ENCODE measurements at places on chromosomes 1 and 21.
A peak's percentile ranks its signal among the peaks of the same experiment; 100 is the strongest.

DNA sequence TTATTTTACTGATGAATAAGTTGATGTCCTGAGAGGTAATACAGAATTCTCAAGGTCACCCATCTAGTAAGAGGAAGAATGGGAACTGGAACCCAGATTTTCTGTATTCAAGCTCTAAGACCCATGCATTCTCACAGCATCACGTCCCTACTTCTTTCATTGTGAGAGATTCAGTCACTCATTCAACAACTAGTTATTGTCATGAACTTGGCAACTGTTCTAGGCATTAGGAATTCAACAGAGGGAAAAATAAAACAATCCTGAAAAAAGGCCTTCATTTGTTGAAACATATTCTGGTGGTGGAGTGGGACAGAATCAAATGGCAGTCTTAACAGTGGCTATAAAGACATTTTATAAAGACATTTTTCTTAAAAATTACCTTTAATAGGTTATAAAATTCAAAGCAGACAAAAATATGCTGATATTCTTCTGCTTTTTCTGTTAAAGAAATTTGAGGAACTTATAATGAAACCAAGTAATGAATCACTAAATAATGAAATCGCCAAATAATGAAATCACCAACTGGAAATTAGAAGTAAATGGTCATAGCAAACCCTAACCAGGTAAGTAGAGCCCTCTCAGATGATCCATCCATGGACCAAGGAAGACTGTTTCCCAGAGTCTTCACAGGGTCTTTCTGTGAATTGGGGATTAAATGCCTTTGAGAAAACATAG lies 136.5 kb upstream of the DPYD start:
- no peak for DNase-seq

DNA sequence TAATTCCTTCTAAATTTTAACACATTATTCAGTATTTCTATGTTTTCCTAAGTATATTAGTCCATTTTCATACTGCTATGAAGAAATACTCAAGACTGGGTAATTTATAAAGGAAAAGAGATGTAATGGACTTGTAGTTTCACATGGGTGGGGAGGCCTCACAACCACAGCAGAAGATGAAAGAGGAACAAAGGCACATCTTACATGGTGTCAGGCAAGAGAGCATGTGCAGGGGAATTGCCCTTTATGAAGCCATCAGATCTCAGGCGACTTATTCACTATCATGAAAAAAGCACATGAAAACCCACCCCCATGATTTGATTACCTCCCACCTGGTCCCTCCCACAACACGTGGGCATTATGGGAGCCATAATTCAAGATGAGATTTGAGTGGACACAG lies 15.6 kb downstream of the GBP5 start:
- no peak for DNase-seq

GRCh38 chr1:233951804-233952203 lies 47.3 kb downstream of the SLC35F3 start:
- DNase-seq = no peak

- no peak for DNase-seq
Observed at GRCh38 chr1:213276236-213276635, 225.2 kb downstream of the RPS6KC1 start.

DNA sequence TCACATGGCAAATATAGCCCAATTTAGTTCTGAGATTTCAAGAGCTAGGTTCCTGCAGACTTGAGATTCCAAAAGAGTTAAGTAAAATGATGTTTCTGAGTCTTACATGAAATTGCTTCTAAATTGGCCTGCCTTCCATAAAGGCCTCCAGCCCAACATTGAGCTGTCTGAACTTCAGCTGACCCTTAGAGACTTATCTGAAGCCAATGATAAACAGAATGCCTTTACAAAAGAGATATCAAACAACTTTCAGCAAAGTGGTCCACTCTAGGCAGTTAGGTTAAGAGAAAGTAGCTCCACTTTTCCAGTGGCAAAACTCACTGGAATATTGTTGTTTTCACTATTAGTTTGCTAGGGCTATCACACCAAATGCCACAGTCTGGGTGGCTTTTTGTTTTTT lies 6.3 kb upstream of the RC3H1 start:
- DNase-seq = no peak

GRCh38 chr1:167137793-167138510 lies 44.1 kb downstream of the STYXL2 start:
- DNase-seq = no peak

DNA sequence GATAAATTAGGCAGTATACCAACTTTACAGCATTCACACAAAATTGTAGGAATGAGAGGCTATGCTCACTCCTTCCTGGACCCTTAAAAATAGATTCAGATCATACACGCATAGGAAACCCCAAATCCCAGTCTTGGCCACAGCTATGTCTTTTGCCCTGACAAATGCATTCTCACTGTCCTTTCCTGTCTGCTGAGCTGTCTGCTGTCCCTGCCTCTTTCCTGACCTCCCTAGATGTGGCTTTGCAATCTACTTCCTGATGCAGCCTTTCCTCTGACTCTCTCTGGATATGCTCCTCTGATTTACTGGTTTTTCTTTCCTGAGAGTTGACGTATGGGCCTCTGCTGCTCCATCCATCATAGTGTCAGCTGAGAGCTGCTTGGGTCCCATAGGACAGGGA lies 59.8 kb upstream of the SLC35F3 start:
- DNase-seq = no peak

DNA sequence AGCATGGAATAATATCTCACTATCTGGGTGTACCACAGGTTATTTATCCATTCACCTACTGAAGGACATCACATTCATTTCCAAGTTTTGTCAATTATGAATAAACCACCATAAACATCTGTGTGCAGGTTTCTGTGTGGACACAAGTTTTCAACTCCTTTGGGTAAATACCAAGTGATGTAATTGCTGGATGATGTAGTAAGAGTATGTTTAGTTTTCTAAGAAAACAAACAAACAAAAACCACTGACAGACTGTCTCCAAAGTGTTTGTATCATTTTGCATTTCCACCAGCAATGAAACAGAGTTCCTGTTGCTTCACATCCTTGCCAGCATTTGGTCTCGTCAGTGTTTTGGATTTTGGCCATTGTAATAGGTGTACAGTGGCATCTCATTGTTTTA lies 435.7 kb upstream of the PROX1 start:
- no peak for DNase-seq

DNA sequence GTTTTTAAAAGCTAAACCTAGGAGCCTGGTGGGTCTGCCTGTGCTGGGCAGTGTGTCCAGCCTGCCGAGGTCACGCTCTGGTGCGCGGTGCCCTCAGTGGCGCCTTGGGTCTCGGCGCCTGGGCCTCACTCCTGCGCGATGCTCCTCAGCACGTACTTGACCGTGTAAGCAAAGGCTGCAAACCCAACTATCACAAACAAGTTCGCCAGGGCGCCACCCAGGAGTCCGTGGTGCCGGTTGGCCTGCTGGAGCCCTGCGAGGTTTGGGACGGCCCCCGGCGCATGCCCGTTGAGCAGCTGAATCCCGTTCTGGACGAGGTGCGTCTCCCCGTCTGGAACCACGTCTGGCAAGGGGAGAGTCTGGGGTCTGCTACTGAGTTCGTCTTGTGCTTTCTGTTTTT lies 8.6 kb upstream of the C1QTNF12 start:
- DNase-seq = no peak

DNA sequence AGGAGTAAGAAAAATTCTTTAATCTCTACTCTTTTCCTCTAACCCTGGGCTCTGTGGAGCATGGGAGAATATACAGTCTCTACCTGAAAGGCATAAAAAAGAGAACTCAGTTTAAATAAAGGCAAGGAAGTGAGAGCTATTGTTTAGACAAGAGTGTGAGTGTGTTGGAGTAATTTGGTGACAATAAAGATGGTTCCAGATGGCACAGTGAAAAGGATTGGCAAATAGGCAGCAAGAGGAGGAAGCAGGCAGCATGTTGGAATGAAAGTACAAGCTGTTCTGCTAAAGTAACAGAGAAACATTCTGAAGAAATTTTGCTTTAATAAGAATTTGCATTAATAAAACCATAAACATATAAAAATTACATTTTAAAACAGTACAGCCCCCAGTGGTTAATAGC lies 163.4 kb downstream of the DNM3 start:
- no peak for DNase-seq

- no peak for DNase-seq
Observed at GRCh38 chr1:8560035-8560434, 242.1 kb downstream of the SLC45A1 start.

- DNase-seq = no peak
Observed at GRCh38 chr1:205375835-205376545, 19.3 kb upstream of the KLHDC8A start.

DNA sequence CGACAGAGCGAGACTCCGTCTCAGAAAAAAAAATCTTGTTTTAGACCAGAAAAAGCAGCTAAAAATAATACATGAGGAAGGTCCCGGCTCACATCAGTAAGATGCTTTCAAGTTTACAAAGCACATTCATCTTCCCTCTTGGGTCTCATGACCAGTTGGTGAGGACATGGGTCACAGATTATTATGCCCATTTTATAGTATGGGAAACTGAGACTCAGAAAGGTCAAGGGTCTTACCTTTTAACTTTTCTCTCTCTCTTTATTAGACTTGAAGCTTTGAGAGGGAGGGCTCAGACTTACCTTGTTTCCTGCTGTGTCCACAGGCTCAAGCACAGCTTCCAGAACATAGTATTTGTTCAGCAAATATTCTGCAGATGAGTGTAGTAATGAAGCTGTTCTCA lies 13.2 kb upstream of the RCC2 start:
- DNase-seq = no peak

DNA sequence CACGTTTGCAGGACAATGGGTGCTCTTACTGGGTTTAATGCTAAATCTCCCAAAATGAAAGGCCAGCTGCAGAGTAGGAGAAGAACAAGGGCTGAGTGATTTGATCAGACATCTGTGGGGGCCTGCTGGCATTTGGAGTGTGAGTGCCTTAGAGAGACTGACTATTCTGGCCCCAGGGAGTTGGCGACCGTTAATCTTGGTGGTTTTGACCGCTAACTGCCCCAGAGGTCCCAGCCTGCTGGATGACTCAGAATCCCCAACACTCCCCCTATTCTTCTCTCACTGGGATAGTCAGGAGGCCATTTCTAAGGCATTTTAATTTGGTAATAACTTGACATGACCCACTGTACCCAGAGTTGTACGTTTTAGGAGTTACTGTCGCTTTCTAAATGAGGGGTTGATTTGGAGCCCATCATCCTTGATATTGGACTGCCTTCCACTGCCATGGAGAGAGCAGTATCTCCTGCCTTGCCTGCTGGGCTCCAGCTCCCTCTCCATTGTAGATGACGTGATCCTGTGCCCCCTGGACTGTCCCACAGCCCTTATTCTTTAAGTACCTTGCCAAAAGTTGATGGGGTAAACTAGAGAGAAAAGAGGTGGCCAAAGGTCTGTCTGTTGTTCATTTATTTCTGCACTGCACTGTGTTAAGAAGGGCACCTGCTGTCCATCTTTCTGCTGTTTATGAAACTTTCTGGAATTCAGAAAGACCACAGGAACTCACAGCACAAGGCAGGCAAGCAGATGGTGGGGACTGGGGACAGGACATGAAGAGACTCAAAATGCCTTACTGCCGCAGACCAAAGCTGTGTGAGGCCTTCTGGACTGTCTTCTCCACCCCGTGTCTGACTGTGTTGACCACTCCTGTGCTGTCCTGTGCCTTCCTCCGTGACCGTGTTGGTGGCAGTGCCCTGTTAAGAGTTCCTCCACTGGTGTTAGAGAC lies 98.2 kb upstream of the ARTN start:
- no peak for DNase-seq

DNA sequence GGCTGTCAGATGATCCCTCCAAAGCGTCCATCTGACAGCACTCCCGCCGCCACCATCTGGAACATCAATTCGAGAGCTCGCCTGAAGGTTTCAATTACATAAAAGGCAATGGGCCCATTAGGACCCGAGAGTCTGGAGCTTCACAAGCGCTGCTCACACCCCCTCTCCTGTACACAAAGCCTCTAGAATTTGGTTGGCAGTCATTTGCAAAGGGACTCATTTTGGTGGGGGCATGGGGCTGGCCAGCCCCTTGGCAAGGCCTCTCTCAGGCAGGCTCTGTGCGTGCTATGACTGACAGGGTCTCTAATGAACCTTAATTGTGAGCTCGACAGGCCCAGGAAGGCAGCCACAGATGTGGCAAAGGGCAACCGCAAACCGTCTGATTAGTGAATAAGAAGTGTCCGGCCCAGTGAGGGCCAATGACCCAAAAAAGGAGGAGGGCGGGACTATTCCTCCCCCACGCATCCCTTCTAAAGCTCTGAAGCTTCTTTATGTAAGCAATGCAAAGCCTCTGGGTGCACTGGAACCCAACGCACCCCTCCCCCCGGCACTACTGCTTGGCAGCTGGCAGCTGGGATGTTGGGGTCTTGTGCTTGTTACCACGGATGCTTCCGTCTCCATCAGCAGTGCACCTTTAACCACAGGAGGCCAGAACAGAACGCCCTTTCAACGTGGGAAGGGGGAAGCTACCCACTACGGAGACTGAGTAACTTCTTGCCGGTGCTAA lies 79.4 kb downstream of the CAPZB start:
- DNase-seq = no peak

- no peak for DNase-seq
Observed at GRCh38 chr1:50275566-50275965, 147.7 kb downstream of the DMRTA2 start.

- no peak for DNase-seq
Observed at GRCh38 chr1:28395181-28395580, 25.6 kb downstream of the PHACTR4 start.

DNA sequence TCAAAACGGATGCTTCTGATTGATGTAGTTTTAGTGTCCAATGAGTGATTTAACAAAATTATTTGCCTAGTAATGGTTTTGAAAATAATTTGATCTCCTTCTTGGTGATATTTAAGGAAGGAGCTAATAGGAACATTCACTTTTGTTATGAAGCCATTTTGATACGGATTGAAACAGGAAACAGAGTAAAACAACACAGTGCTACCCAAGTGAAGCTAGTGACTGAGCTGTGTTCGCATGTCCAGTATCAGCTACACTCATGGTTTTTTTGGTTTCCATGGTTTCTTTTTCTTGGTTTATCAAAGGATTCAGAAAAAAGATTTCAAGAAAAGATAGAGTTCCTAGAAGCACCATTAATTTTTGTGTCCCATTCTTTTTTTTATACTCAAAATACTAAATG lies 40.1 kb upstream of the PLEKHO1 start:
- no peak for DNase-seq

GRCh38 chr1:117046781-117047180 lies 13.3 kb upstream of the TTF2 start:
- no peak for DNase-seq

- peak; percentile 36 for DNase-seq
Observed at GRCh38 chr1:58903514-58904298, 119.9 kb upstream of the JUN start.

DNA sequence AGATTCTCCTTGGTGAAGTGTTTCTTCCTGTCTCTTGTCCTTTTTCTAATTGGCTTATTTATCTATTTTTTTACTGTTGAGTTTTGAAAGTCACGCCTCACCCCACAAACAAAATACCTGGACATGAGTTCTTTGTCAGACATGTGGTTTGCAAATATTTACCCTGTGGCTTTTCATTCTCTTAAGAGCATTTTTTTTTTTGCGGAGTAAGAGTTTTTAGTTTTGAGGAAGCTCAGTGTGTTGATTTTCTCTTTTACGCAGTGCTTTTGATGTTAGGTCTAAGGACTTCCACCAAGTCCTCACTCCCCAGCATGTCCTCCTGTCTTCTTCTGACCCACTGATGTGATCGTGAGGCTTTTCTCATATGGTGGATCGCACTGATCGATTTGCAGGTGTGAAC lies 7.6 kb downstream of the DFFB start:
- no peak for DNase-seq

Data from stimulated activated CD8-positive, alpha-beta memory T cell treated with anti-CD3 and anti-CD28 coated beads, Interleukin-12 subunit alpha, Interleukin-12 subunit beta, amount 100 ng/mL, for 1 hour (primary cell).